ENCODE measurements at places on chromosomes 12 and 14. TPM values are rescaled to one million over a fixed set of nuclear protein-coding genes. Genes with fewer than 3 reads are reported as not detected.
A peak's percentile ranks its signal among the peaks of the same experiment; 100 is the strongest.

Gene ERP27
- total RNA-seq: 0.22 TPM

- no peaks in the 10 kb centered on the region for H3K36me3 ChIP-seq
- H3K4me1 ChIP-seq: no peaks in the 10 kb centered on the region
- no peak overlapping the region for H3K27ac ChIP-seq
- H3K27me3 ChIP-seq: no peaks in the 10 kb centered on the region
These were observed 109.7 kb downstream of the CRADD start for GRCh38 chr12:93786656-93787397.

Gene GDF3
- total RNA-seq: 60.7 TPM

Gene PSMC1
- 118 TPM for total RNA-seq

GRCh38 chr12:104464899-104465298 is 8.2 kb downstream of the CHST11 start:
- H3K4me3 ChIP-seq: no peak overlapping the region
- peaks cover 7% of the 10 kb centered on the region for H3K4me1 ChIP-seq
- H3K27ac ChIP-seq: no peak overlapping the region
- no peak for DNase-seq
- no peaks in the 10 kb centered on the region for H3K36me3 ChIP-seq
- H3K27me3 ChIP-seq: no peaks in the 10 kb centered on the region

DNA sequence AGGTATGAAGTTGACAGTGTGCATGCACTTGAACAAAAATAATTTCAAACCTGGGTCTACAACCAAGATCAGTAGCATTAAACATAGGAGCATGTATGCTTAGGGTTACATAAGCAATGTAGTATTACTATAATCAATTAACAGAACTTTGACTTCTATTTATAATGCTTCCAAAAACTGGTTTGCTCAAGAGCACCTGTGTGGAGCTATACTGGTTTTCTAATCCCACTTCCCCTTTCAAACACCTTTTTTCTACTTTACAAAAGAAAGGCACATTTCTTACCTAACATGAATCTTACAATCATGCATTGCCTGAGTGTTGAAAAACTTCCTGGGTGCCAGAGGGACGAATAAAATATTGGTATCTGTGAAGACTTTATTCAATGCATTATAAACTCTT is 72.7 kb downstream of the EFCAB11 start:
- no peaks in the 10 kb centered on the region for H3K36me3 ChIP-seq
- DNase-seq: no peak
- H3K27me3 ChIP-seq: no peaks in the 10 kb centered on the region
- H3K4me3 ChIP-seq: no peak overlapping the region

DNA sequence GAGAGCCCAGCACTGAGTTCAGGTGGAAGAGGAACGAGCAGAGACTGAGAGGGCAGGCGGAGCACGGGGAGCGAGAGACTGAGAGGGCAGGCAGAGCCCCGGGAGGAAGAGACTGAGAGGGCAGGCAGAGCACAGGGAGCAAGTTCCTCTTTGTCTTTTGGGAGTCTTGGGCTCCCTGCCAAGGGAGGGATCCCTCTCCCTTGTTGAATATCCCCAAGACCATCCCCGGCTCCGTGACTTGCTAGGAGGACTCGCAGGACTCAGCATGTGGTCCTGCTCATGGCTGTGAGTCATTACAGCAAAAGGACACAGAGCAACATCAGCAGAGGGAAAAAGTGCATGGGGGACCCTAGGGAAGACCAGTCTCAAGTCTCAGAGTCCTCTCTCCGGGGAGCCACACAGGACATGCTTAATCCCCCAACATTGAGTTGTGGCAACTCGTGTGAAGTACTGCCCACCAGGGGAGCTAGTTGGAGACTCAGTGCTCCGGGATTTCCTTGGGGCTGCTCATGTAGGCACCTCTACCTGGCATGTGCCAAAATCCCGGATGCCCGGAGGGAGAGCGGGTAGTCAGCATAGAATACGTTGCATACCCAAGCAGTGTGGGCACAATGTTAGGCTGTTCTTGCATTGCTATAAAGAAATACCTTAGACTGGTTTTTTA is 81.0 kb downstream of the CCDC92 start:
- DNase-seq: peak; percentile 79
- no peak overlapping the region for H3K4me3 ChIP-seq
- no peaks in the 10 kb centered on the region for H3K4me1 ChIP-seq
- H3K27ac ChIP-seq: no peak overlapping the region
- no peaks in the 10 kb centered on the region for H3K36me3 ChIP-seq

- H3K36me3 ChIP-seq: no peaks in the 10 kb centered on the region
- H3K4me1 ChIP-seq: no peaks in the 10 kb centered on the region
- peaks cover 27% of the 10 kb centered on the region for H3K27me3 ChIP-seq
- DNase-seq: no peak
- no peak overlapping the region for H3K4me3 ChIP-seq
These were observed 209.1 kb upstream of the DAAM1 start for GRCh38 chr14:58979325-58979724.

DNA sequence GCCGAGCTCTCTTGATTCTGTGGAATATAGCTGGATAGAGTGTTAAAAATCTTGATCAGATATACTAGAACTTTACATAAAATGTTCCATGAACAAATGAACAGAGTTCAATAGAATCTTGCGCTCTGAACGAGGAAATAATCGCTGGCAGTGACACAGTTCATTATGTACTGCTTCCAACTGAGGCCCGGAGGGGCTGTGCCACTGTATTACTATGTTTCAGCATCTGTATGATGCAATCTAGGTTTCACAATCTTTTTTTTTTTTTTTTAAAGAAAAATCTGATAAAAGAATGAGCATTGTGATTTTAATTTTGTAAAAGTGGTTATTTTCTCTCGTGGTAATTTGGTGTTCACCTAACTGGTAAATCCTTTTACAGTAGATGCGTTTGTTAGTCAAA is 77.2 kb downstream of the FERMT2 start:
- peaks cover 3% of the 10 kb centered on the region for H3K4me1 ChIP-seq
- no peak for DNase-seq
- H3K36me3 ChIP-seq: peaks cover 99% of the 10 kb centered on the region
- H3K27ac ChIP-seq: no peak overlapping the region
- no peaks in the 10 kb centered on the region for H3K27me3 ChIP-seq

- no peak overlapping the region for H3K4me3 ChIP-seq
- peak; percentile 87 for DNase-seq
- peaks cover 13% of the 10 kb centered on the region for H3K4me1 ChIP-seq
These were observed 50.5 kb upstream of the PWP1 start for GRCh38 chr12:107635139-107635538.

DNA sequence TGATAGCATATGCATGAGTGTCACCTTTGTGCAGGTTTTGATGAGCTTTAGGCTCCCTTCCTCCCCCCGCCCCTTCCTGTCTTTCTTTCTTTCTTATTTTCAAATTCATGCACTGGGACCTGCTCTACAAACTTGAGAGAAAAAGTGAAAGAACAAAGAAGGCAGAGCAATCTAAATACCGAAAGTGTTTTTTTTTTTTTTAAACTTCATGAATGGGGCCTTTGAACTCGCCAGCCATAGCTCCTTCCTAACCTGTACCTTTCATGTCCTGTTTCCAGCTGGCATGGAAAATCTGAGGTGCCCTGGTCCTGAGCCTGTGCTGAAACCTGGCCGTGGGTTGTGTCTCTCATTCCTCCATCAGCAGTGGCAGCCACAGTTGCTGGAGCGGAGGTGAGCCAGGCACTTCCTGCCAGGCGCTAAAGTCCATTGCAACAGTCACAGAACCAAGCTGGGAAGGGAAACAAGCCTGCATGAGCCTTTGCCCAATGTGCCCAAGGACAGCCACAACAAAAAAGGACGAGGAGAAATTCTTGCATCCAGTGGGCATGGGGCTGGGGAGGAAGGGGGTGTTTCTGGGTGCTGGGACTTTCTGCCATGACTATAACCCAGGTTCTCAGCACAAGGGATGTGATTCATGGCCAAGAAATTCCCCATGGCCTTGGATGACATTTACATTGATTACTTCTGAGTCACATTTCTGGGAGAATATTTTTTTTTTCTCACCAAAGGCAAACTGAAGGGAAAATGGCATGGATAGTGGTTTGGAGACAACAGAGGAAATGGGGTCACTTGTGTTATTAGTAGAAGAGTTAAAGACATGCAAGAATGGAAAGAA is 102.7 kb downstream of the TMEM30B start:
- no peak overlapping the region for H3K4me3 ChIP-seq
- peak; percentile 56 for DNase-seq
- no peaks in the 10 kb centered on the region for H3K4me1 ChIP-seq
- no peaks in the 10 kb centered on the region for H3K36me3 ChIP-seq
- no peaks in the 10 kb centered on the region for H3K27me3 ChIP-seq

DNA sequence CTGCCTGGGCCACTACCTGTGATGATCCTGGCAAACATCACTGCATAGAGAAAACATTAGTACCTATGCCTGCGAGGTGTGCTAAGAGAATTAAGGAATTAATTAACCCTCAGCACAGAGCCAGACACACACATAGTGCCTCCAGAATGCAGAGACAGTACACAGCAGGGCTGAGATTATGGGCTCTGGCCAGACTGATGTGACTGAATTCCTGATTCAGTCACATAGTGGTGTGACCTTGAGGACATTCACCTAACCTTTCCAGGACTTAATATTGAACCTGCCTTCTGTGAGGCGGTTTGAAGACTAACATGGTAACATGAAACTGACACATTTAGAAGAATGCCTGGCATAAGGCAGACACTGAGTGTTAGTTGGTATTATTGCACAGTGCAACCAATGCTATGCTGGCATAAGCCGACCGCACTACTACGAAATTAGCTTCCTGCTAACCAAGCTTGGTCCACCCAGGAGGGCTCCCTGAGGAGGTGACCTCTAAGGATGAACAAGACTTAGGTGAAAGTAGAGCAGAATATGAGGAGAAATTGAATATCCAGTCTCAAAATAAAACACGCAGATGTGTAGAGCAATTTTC is 32.0 kb upstream of the SELPLG start:
- H3K27me3 ChIP-seq: no peaks in the 10 kb centered on the region
- no peak for DNase-seq
- H3K27ac ChIP-seq: peak overlapping the region; percentile 51
- no peaks in the 10 kb centered on the region for H3K4me1 ChIP-seq

- no peak for DNase-seq
- H3K36me3 ChIP-seq: no peaks in the 10 kb centered on the region
- H3K4me3 ChIP-seq: no peak overlapping the region
- H3K27me3 ChIP-seq: no peaks in the 10 kb centered on the region
These were observed 147.5 kb downstream of the ADCK1 start for GRCh38 chr14:77947372-77947771.

Gene CLEC2A
- not detected for total RNA-seq

DNA sequence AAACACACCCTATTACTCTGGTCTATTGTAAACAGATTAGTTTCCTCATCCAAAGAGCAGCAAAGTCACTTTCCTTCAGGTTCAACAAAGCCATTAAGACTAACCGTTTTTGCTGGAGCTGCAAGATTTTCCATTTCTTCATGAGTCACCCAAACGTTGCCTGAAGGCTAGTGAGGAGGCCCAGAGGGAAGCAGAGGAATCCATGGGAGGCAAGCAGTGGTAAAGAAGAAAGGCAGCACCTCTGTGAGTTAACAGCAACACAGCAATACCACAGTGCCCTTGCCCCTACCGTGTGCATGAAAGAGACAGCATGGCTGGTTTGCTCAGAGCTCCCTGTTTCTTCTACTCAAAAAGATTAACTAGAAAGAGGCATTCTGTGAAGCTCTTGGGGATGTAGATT is 206.3 kb downstream of the ACSS3 start:
- no peaks in the 10 kb centered on the region for H3K4me1 ChIP-seq
- no peak overlapping the region for H3K27ac ChIP-seq
- H3K4me3 ChIP-seq: no peak overlapping the region
- H3K27me3 ChIP-seq: no peaks in the 10 kb centered on the region
- peak; percentile 49 for DNase-seq
- H3K36me3 ChIP-seq: no peaks in the 10 kb centered on the region

Gene PTCSC3
- total RNA-seq: not detected

Gene GNPTAB
- total RNA-seq: 24.2 TPM

DNA sequence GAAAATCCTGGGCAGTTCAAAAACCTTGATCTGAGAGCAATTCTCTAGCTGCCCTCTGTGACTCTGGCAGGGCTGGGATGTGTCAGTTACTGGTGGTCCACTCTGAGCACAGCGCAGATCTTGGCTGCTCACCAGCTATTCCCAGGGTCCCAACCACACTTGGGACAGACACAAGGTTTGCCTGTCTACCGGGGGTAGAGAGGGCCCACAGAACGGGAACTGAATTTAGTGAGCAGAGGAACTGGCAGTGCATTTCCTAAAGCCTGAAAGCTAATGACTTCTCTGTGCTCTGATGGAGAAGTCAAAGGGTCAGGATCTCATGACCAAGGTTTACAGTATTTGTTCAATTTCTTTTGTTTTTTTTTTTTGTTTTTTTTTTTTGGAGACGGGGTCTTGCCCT is 2.6 kb downstream of the PDE6H start:
- no peak overlapping the region for H3K4me3 ChIP-seq
- no peaks in the 10 kb centered on the region for H3K27me3 ChIP-seq
- no peak for DNase-seq
- no peak overlapping the region for H3K27ac ChIP-seq
- no peaks in the 10 kb centered on the region for H3K36me3 ChIP-seq
- peaks cover 3% of the 10 kb centered on the region for H3K4me1 ChIP-seq

DNA sequence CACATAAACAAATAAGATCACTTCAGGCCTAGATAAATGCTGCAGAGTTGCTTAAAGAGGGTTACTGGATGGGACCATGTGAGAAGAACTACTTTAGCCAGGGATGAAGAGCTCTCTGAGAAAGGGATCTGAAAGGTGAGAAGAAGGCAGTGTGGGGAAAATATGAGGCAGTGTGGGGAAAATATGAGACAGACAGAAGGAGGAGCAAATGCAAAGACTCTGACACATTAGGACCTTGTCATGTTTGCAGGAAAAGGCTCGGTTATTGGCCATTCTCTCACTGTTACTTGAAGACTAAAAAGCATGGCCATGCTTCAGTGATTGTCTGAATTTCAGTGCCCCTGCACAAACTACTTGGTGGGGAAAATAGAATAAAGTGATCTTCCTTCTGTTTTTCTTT is 22.7 kb upstream of the TRIM9 start:
- H3K4me3 ChIP-seq: no peak overlapping the region
- no peaks in the 10 kb centered on the region for H3K36me3 ChIP-seq
- H3K4me1 ChIP-seq: peaks cover 7% of the 10 kb centered on the region
- no peaks in the 10 kb centered on the region for H3K27me3 ChIP-seq
- H3K27ac ChIP-seq: no peak overlapping the region

- peak; percentile 86 for DNase-seq
- H3K36me3 ChIP-seq: no peaks in the 10 kb centered on the region
- no peak overlapping the region for H3K27ac ChIP-seq
- no peak overlapping the region for H3K4me3 ChIP-seq
- H3K4me1 ChIP-seq: no peaks in the 10 kb centered on the region
- no peaks in the 10 kb centered on the region for H3K27me3 ChIP-seq
These were observed 65.2 kb downstream of the TBC1D30 start for GRCh38 chr12:64889434-64890216.

GRCh38 chr12:54624315-54625279 is 10.1 kb downstream of the LACRT start:
- peak; percentile 7 for DNase-seq
- H3K27ac ChIP-seq: no peak overlapping the region
- H3K36me3 ChIP-seq: no peaks in the 10 kb centered on the region
- H3K4me1 ChIP-seq: no peaks in the 10 kb centered on the region

- DNase-seq: no peak
- H3K4me3 ChIP-seq: no peak overlapping the region
- no peaks in the 10 kb centered on the region for H3K36me3 ChIP-seq
- no peaks in the 10 kb centered on the region for H3K27me3 ChIP-seq
- H3K27ac ChIP-seq: no peak overlapping the region
These were observed 466.9 kb downstream of the BCAT1 start for GRCh38 chr12:24482044-24482443.

Gene NACA
- 817 TPM for total RNA-seq

- no peak overlapping the region for H3K4me3 ChIP-seq
- H3K27me3 ChIP-seq: no peaks in the 10 kb centered on the region
- peaks cover 4% of the 10 kb centered on the region for H3K4me1 ChIP-seq
- DNase-seq: no peak
- H3K27ac ChIP-seq: no peak overlapping the region
- H3K36me3 ChIP-seq: no peaks in the 10 kb centered on the region
These were observed 71.5 kb downstream of the SSPN start for GRCh38 chr12:26266881-26267280.

Measured in endodermal cell (in vitro differentiated cells).